ENCODE measurements at places on chromosomes 7 and 10.
A peak's percentile ranks its signal among the peaks of the same experiment; 100 is the strongest.

DNA sequence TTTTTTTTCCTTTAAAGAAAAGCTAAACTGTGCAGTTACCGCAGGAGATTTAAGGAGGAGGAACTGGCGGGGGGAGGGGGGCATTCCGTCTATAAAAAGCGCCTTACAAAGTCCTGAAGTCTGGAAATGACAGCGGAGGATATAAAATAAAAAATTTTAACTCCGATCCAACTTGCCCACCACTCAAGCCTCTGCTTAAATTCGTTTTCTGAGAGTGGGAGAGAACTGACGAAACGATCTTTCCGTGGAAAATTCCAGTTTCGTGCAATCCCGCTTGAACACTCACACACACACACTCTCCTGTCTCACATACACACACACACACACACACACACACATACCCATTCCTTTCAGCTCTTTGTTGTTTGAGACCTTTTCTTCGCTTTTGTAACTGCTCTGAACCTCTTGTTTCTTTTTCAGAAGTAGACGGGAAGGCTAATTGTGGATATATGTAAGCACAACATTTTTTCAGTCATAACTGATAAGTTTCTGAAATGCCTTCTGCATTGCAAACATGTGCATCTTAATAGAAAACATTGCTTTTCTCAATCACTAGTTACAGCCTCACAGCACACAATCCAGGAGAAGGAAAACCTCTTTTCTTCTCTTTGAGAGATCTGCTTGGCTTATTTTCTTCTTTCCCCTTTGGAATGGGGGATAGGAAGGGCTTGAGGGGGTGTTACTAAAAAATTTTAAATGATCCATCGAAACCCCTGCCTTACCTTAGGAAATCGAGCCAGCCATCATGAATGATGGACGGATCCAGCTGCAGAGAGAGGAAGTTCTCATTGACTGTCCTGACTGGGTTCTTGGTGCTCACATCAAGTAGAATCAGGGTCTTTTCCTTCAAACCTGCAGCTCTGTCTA is 628 bp downstream of the HPSE2 start:
- DNase-seq: no peak

DNA sequence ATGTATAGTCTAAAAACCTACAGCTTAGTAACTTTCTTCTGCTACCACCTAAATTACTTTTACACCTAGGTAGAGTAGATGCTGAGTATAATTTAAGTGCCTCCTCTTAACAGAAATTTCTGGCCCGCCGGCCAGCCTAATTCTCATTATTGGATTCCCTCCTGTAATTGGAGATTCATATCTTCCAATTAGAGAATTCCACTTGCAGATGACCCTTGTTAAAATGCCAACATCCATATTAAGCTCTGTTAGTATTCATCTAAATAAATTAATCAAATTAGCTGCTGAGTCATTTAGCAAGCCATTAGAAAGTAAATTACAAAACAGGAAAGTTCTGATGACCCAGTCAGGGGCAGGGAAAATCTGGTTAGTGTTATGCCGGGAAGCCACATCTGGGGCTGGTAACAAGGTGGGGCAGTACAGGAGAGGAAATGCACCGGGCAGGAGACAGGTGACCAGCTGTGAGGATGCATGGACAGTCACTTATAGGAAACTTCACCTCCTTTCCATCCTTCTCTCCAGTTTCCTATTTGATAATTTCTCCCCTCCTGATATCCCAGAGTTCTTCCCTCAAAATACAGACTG is 82.8 kb downstream of the ORC5 start:
- no peak for DNase-seq

GRCh38 chr10:132515811-132516726 is 21.5 kb upstream of the INPP5A start:
- no peak for DNase-seq

GRCh38 chr7:21106296-21106732 is 319.6 kb upstream of the SP8 start:
- DNase-seq: no peak

DNA sequence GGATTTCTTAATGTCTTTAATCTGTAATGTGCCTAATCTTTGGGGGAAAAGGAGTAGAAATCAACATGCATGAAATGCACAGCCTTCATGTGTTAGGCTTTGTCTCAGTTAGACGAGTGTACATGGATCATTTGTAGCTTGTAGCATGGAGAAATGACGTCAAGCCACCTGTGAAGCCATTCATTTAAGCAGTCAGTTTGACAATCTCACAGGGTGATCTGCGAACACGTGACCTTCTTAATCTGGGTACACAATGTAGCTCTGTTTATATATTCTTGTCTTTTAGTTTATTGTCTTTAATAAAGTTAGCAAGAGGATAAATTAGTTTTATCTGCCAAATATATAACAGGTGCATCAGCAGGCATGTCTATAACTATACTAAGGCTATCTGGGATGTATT is 351.9 kb upstream of the LRGUK start:
- DNase-seq: no peak

DNA sequence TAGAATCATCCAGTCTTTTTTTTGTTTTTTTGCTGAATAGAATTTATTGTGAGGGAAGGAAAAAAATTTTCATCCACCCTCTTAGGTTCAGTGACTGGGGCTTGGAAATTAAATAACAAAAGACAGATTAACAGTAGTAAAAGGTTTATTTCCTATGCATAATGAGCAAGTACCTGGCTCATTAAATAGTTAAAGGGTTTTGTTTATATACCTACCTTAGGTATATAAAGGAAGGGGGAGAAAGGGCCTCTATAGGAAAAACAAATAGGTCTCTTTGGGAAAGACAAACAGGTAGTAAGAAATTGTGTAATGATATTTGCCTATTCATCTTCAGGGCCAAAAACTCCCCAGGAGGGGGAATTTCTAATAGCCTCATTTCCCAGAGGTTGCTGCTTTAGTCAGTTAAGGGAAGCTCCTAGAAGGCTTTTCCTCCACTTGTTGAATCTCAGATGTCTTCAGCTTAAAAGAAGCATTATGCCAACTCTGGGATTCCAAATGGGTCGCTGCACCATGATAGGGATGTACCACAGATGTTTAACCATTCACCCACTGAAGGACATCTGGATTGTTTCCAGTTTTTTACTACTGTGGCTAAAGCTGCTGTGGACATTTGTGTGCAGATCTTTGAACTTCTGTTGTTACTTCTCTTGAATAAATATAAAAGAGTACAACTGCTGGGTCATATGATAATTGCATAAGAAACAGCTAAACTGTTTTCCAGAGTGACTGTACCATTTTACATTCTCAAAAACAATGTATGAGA is 11.3 kb downstream of the ACADSB start:
- no peak for DNase-seq

GRCh38 chr7:144473908-144474307 is 70.4 kb upstream of the NOBOX start:
- no peak for DNase-seq

DNA sequence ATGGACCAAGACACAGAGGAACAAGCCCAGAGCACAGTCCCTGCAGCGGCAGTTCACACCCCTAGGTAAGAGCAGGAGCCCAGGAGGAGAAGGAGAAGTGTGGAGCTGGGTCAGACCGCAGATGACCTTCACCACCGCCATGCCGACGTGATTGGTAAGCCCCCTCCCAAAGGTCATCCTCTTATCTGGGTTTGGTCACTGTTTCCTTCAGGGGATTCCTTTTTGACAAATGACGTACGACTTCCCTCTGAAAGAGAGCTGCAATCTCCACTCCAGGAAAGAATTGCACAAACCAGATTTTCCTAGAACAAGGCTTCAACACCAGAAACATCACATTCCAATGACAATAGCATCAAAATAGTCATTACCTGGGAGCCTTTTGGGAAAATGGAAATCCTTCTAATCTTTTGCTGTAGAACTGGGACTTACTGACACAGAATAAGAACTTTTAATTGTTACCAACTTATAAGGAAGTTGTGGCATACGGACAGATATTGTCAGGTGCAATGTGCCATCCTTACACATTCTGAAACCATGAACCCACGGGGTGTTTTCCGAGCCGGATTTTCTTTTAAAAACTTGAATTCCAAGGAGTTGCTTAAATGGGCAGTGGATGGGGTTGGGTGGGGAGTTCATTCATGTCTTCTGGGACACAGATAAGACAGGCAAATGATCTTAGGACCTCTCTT is 20.8 kb upstream of the ADAM12 start:
- DNase-seq: no peak

- no peak for DNase-seq
These were observed 283.8 kb downstream of the PTEN start for GRCh38 chr10:88147000-88147798.

DNA sequence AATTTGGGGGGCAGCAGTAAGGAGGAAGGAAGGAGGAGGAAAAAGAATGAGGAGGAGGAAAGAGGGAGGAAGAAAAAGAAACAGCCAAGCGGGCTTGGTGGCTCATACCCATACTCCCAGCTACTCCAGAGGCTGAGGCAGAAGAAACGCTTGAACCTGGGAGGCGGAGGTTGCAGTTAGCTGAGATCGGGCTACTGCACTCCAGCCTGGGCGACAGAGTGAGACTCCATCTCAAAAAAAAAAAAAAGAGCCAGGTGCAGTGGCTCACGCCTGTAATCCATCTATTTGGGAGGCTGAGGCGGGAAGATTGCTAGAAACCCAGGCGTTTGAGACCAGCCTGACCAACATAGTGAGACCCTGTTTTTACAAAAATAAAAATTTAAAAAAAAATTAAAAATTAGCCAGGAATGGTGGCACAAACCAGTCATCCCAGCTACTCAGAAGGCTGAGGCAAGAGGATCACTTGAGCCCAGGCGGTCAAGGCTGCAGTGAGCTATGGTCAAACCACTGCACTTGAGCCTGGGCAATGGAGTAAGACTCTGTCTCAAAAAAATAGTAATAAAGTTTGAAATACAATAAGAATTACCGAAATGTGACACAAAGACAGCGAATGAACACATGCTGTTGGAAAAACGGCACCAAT is 14.1 kb upstream of the CRCP start:
- DNase-seq: no peak

- DNase-seq: peak; percentile 27
These were observed at the start of gene ASAH2B for GRCh38 chr10:50739618-50740292. TSS of gene ASAH2B (plus strand) at chr10:50739936. CDS start at chr10:50745131, 5,195 bp downstream.

- no peak for DNase-seq
These were observed 247.0 kb downstream of the STK31 start for GRCh38 chr7:23956772-23957576.

- DNase-seq: no peak
These were observed 29.1 kb upstream of the SMARCD3 start for GRCh38 chr7:151277631-151278030.

- no peak for DNase-seq
These were observed 61.9 kb downstream of the FOXL3 start for GRCh38 chr7:351681-352480.

GRCh38 chr7:2117646-2118045 is 115.1 kb downstream of the MAD1L1 start:
- no peak for DNase-seq

GRCh38 chr10:49109669-49110340 is 5.5 kb downstream of the VSTM4 start:
- DNase-seq: no peak

DNA sequence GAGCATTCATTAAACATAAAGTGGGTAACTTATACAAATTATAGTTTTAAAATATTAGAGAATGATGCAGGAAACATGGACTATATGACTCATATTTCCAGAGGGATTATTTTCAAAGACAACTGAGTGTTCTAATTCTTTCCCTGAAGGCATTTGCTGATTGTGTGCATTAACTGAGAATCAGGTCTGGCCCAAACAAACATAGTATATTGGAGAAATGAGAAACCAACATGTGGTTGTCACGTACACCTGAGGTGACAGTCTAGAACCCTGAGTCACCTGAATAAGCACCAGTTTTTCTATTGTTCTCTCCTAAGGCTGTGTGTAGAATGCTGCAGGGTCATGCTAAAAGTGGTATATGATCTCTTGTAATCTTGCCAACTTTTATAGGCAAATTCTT is 1125.7 kb downstream of the XPNPEP1 start:
- no peak for DNase-seq

DNA sequence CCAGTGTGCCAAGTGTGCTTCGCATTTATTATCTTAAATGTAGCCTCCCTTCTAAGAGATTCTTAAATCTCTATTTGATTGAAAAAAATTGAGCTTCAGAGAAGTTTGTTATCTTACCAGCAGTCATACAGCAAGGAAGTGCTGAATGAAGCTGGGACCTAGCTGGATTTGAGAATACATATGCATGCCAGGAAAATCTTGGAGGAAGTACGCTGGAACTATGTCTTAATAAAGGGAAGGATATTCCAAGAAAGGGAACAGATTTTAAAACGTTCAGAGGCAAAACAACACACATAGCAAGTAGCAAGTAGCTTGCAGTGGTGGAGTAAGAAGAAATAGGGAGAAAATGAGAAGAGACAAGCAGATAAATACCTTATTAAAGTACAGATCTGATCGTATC is 1.5 kb downstream of the CFAP70 start:
- no peak for DNase-seq

DNA sequence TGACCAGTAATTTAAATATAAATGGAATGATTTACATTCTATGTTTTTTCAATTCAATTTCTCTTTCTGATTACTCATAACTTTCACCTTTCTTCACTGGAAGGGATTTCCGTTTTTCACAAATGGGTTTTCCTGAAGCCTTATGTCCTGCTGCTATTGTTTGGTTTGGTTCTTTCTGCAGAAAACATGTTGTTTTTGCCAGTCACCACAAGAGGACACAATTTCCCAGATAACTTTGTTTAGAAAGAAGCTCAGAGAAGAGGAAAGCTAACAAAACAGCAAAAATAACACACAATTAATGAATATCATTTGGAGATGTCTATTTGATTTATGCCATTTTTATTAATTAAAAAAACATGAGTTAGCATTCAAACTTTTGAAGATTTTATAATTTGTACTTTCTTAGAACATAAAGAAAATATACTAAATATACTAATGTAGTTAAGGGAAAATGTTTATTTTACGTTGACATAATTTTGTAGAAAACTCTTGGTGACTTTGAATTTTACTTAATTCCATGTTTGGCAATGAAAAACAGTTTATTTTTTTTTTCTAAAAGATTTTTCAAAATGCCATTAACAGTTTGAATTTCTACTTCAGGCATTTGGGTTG is 4.6 kb upstream of the TWIST1 start:
- DNase-seq: no peak

- no peak for DNase-seq
These were observed 96.5 kb downstream of the ADCY1 start for GRCh38 chr7:45670717-45671116.

DNA sequence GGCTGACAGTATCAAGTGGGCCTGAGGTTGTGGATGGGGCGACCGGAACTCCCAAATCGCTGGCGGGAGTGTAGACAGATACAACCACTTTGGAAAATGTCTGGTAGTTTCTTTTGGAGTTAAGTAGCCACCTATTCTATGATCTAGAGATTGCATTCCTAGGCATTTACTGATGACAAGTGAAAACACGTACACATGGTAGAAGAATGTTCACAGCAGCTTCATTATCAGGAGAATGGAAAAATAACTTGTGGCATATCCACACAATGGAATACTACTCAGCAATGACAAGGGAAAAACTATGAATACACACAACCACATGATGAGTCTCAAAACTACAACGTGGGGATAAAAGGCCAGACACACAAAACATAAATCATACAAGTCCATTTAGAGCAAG is 146.0 kb downstream of the MYOF start:
- no peak for DNase-seq

GRCh38 chr7:12987238-12987637 is 299.8 kb downstream of the ARL4A start:
- no peak for DNase-seq

- DNase-seq: no peak
These were observed 26.3 kb upstream of the WDR11 start for GRCh38 chr10:120824881-120825309.

Data from activated CD8-positive, alpha-beta memory T cell treated with anti-CD3 and anti-CD28 coated beads for 4 hours (primary cell).